ENCODE measurements at places on chromosomes 5 and 9.

- no peak for DNase-seq
These were observed 142.4 kb downstream of the OLFM1 start for GRCh38 chr9:135229701-135230385.

DNA sequence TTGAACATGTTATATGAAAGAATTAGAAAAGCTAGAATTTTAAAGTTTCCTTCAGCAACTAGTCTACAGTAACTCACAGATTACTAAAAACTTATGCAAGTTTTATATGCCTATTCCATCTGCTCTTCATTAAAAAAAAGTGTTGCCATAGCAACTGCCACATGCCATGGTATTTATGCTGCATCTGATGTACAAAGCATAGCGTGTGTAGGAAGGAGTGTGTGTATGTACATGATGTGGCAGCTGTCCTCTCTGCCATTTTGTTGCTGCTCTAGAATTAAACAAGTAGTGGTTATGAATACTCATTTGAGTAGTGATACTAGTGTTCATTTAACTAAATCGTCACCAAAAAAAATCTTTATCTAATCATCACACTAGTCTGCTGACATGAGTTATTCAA, 593.5 kb downstream of the CETN3 start:
- no peak for DNase-seq

DNA sequence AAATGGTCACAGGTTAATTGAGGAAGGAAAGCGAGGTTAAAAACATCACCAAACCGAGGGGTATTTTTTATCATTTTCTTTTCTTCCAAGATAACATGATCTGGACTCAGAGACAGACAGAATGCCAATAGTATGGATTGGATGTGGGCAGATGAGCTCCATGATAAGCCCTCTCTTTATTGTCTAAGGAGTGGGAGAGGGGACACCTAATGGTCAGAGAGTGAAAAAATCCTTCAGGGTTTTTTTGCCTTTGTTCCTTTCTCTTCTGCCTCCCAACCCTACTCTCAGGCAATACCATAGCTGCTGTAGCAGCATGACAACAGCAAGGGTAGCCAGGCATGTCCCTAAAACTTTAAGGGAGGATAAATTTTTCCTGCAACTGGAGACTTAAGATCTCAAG, 94.7 kb downstream of the DIRAS2 start:
- DNase-seq: no peak

DNA sequence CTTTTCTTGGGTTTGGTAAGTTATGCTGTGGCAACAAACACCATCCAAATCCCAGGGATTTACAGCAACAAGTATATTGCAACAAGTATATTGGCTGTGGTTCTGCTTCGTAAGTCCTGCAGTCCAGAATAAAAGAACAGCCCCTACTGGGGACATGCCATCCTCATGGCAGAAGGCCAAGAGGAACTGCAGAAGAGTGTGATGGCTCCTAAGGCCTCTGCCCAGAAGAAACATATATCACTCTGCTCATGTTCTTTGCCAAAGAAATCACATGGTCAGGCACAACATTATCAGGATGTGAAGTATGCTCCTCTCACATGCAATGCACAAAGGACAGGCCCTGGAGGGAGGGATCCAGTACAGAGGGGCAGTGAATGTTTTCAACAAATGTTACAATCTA, 159.6 kb upstream of the TAS2R1 start:
- no peak for DNase-seq

- no peak for DNase-seq
These were observed 102.7 kb upstream of the VCAN start for GRCh38 chr5:83368835-83369234.

DNA sequence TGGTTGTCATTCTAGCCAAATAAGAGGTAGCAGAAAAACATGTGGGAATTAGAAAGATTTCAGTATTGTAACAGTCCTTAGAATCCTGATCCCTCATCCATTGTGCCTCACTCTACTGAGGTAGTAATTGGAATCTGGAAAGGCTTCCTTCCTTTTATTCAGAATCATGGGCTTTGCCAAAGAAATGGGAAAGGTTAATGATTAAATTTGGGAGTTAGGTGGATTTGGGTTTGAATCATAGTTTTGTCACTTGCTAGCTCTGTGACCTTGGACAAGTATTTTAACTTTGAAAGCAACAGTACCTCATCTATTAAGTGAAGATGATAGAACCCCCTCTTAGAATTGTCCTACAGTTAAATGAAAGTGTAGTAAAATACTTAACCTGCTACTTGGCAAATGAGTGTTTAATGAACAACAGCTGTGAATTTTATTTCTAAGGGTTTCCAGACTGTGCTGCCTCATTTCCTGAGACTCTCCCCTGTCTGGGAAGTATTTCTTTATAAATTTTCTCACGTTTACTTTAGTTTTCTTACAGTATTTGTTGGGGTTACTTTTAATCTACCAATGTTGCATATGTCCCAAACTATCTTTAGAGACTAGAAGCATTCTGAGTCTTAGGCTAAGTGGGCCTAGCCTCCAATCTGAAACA, 11.7 kb downstream of the SPDL1 start:
- no peak for DNase-seq

- DNase-seq: no peak
These were observed 10.7 kb upstream of the SUB1 start for GRCh38 chr5:32574540-32575175.

DNA sequence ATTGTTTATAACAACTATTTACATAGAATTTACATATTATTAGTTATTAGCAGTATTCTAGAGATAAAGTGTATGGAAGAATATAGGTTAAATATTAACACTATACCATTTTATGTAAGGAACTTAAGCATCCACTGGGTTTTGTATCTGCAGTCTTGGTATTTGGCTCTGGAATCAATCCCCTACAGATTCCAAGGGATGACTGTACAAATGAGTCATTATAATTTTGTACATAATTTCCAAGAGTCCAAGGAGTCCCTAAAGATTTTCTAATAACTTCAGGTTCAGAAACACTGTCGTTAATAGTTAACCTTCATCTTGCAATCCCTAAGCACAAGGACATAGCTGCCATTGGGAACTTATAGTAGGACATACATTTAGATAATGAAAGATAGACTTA, 254.8 kb upstream of the PDE4D start:
- no peak for DNase-seq

- no peak for DNase-seq
These were observed 212.5 kb downstream of the SEMA6A start for GRCh38 chr5:116361979-116362577.

DNA sequence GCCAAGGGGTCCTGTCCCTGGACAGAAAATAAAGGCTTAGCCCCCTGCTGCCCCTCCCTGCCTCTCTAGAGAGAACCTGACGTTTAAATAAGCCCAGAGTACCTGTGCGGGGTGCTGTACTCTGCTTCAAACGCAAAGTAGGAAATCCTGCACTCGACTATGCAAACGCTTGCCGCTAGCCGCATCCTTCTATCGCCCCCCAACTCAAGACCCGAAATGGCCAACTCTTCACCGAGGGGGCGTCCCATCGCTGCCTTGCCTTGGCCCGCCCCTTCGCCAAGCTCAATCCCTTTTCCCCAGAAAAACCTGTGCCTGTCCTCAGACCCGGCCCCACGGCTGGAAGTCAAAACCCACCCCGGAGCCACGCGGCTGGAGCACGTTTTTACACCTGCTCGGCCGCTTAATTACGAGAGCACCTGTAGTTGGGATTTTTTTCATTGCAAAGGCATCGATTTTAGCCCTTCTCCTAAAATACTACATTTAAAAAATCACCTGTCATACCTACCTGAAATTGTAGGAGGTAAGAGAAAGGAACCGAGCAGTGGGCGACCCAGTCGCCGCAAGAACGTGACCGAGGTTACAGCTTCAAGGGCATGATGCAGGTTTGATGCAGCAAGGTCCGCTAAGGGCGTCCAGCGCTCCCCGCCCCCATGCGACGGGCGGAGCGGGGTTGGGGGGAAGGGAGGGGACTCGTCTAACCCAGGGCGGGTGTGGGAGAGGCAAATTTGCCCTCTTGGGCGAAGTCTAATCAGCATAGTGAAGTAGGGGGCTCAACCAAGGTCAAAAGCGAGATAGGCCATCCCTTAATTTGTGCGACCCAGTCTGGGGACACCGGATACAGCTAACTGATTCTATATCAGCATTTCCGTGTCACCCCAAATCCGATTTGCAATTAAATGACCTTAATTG, 3.5 kb downstream of the ELAVL2 start:
- no peak for DNase-seq

- no peak for DNase-seq
These were observed 303.2 kb downstream of the ACTL7B start for GRCh38 chr9:108552459-108553040.

DNA sequence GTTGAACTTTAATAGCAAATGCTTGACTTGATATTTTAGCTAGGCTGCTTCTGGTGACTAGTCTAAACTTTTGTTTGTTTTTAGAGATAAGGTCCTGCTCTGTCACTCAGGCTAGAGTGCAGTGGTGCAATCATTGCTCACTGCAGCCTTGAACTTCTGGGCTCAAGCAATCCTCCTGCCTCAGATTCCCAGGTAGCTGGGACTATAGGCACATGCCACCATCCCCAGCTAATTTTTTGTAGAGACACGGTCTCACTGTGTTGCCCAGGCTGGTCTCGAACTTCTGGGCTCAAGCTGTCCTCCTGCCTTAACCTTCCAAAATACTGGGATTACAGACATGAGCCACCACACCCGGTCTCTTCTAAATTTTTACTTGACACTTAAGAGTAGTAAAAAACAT, 20.7 kb downstream of the CDC37L1 start:
- DNase-seq: no peak

DNA sequence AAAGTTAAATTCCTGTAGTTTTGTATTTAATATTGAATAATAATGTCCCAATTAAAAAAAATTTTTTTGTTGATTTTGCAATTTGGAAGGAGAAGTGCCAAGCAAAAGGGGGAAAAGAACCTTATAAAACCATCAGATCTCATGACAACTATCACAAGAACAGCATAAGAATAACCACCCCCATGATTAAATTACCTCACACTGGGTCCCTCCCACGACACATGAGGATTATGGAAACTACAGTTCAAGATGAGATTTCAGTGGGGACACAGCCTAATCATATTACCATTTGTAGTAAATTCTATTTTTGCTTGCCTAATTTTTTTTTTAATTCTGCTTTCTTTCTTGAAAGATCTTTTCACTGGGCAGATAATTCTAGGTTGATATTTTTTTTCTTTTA, 33.4 kb upstream of the FCHO2 start:
- no peak for DNase-seq

- no peak for DNase-seq
These were observed 14.2 kb upstream of the PTPN3 start for GRCh38 chr9:109512170-109512756.

DNA sequence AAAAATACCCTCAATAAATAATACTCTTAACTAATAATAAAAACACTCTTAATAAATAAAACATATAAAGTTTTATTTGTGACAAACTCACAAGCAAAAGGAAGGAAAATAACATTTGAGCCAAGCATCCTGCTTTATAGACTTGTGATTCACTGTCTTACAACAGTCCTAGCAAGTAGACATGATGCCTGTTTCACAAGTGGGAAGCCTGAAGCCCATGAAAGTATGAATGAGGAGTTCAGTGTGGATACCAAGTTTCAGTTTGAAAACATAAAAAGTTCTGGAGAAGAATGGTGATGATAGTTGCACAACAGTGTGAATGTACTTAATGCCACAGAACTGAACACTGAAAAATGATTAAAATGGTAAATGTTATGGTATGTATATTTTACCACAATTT, 10.9 kb downstream of the HABP4 start:
- no peak for DNase-seq

DNA sequence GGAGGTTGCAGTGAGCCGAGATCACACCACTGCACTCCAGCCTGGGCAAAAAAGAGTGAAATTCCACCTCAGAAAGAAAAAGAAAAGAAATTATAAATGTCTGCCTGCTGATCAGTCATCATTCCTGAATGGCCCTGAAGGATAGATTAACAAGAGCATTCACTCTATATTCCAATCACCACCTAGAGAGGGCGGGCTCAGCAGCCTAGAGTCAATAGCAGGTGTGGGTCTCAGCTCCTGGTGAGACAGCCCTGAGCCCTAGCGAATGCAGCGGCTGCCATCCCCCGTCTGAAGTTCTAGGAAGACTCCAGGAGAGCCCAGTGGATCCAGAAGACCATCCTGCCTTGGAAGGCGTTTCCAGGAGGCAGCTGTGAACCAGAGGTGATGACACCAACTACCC, 12.0 kb downstream of the FBP1 start:
- DNase-seq: no peak

Data from CD4-positive, alpha-beta T cell treated with Interleukin-6 for 4 hours (primary cell).